HCEC 1CT (cell line): ENCODE measurements at places on chromosomes 5 and 9.

DNA sequence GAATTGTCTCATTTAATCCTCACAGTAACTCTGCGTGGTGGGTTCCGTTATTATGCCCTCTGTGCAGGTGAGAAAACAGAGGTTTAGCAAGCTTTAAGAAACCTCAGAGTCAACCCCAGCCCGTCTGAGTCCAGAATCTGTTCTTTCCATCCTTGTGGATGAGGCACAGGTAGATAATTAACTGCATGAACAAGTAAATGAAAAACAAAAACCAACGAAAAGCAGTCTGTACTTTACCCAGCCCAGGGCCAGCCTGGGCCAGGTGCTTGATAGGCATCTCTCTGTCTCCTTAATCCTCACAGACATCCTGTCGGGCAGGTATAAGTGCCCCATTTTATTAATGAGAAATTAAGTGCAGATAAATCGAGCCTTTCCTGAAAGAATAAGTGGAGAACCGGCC is 25.3 kb upstream of the CXCL14 start:
- DNase-seq = no peak

DNA sequence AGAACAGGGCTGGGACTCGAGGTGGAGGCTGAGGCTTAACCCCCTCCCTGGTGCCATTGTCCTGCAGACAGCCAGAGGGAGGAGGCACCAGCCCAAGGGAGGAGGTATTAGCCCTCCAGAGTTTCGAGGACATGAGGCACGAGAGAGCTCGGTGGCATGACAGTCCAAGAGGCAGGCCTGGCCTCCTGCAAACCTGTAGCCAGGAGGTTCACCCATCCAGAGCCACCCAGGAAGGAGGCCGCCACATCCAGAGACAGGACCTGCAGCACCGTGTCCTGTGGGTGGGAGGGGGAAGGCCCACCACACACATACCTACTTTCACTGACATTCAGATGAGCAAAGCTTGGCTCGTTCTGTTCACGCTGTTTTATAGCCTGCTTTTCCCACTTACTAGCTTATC is 75.2 kb upstream of the ADAMTS2 start:
- no peak for DNase-seq

DNA sequence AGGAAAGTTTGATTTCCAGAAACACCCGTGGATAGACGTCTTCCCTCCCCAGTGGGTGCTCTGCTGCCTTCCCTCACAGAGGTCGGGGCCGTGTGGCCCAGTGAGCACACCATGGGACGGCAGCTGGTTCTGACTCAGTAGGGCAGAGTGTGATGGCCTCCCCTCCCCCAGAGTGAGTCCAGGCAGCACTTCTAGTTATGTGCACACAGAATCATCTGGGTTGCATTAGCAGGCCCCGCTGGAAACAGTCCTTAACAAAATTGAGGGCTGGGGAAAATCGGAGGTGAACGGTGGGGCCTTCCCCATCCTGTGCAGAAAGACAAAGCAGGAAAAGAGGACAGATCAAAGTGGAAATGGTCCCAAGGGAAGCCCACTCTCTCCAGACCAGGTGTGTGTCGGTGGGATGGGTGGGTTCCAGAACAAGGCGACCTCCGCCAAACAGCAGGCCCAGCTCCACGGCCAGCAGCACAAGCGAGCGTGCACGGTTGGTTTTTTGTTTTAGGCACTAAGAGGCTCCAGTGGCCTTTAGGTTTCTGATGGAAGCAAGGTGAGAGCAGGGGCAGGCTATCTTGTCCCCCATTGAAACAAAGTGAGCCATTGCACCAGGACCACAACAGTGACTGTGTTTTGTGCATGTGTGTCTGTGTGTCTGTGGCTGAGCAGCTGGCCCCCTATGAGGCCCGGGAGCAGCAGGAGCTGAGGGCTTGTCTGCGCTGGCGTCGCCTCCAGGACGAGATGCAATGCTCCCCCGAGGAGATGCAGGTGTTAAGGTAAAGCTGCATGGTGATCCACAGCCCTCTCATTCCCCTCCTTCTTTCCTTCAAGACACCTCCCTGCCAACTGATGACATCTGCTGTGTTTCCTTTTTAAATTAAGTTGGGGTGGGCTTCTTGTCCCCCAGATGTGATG is 201.5 kb downstream of the AOPEP start:
- DNase-seq = no peak

- DNase-seq = no peak
Observed at GRCh38 chr5:167248257-167248656, 1043.2 kb upstream of the WWC1 start.

DNA sequence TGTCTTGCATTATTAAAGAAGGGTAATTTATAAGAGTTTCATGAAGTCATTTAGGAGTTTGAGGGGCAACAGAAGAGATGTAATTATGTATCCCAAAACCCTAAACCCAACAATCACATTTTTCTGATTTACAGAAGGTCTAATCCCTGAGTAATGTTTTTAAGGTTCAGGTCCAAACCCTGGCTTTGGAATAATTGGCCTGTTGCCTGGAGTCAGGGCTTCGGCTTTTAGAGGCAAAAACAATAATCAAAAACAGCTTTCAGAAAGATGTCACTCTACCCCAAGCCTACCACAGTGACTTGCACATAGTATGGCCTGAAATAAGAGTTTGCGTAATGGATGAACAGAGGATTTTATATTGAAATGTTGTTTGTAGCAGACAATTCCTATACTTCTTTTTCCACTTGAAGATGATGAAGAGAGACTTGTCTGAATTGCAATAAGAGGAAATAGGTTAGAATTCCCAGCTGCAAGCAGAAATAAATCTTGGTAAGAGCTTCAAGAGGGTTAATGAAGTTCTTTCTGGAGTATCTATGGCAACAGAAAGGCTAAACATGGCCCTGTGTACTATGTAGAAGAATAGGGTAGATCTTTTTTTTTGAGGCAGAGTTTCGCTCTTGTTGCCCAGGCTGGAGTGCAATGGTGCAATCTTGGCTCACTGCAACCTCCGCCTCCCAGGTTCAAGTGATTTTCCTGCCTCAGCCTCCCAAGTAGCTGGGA is 152.0 kb downstream of the GPBP1 start:
- no peak for DNase-seq

DNA sequence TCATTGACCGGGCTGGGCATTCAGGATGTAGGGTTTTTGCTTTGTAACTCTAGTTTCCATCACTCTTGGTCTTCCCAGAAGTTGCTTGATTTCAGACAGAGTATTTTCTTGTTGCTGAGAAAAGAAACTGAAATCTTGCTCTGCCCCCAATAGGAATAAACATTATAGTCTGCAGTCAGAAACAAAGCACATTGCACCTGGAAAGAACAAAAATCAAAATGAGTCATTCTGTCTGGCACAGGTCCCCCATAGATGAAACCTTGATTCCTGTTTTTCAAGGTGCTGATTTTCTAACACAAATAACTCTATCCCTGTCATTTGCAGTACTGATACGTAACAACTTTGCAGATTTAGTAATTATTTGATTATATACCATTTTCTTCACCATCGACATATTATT is 232.1 kb downstream of the FBXO4 start:
- no peak for DNase-seq

DNA sequence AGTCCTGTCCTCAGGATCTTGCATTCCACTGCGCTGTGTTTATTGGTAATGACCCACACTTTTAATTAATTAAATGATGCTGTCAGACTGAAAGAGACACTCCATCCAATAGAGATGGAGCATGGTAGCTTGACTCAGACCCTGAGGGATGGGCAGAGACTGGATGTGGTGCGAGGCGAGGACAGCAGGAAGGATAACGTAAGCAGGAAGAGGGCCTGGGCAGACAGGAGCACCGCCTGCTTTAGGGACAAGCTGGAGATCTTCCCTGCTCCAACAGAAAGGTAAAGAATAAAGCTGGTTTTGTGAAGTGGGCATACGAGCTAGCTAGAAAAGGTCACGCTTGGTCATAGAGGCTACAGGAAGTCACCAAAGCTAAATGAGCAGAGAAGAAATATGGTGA is 3.6 kb upstream of the DOCK8 start:
- no peak for DNase-seq

DNA sequence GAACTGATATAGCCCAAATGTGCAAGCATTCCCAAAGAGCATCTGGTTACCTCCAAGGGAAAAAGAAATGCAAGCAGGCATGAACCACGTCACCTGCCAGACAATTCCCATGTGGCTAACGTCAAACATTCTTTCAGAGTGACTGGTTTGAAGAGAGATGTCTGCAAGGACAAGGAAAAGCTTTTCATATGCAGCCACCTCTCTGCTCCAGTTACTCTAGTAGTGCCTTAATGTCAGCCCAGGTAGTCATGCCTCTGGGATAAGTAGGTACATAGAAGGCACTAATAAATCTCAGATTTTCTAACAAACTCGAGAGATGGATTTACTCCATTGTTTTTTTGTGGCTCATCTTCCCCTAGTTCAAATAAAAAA is 96.8 kb upstream of the IFNK start:
- DNase-seq = no peak

DNA sequence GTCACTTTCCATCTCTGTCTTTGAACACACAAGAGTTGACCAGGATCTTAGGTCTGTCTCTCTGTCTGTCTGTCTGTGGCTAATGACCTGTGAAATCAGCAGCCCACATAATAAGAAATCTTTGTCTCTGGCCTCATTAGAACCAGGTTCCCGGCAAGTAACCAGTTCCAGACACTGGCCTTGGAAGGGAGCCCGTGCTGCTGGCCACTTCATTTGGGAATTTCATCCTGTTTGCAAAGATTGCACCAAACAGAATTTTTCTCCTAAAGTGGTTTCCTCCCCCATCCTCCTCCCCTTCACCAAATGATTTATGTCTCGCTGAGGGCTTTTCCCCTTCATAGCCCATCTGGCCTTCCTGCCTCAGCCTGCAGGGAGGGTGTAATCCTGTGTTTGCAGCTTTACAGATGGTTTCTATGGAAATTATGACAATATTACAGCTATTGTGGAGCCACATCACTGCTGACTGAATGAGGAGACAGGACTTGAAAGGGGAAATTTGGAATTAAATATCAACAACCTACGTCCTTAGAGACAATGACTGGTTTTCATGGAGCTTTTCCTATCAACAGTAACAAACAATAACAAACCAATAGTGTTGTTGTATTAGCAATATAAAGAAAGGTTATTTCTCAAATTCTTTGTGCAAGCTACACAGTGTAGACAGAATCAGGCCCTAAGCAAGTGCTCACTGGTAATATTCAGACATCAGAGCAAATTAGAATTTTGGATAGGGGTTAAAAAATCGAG is 25.7 kb downstream of the DPYSL3 start:
- peak; percentile 96 for DNase-seq

DNA sequence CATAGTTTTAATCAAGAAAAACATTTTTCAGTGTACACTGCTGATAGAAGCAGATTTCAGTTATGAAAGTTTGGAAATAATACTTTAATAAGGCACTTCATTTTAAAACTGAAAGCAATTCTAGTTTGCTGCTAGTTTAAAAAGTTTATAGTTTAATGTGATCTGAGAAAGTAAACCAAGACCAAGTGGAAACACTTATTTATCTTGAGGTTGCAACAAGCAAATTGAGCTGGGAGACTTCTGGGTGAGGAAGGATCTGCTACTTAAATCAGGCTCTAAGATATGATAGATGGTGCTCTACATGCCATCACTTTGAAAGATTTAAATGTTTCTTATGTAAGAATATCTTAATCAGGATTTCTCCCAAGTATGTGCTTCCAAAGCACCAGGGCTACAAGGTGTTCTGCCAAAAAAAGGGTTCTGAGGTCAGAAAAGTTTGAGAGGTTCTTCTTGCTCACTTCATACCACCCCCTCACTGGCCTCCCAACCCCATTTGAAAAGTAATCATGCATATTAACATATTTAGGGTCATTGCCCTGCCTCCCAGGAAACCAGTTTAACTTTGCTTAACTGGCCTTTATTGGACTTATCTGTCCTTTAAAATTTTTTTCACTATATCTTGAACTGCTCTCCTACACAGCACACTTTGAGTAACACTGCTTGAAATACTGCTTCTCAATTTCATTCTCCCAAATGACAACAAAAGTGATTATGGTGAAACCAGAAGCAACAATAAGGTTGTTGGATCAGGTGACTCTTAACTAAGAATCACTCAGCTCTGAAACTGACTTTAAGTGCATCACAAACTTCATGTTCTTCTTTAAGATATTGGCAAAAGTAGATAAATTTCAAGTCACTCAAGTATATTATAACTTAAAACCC is 15.5 kb downstream of the SLC44A1 start:
- no peak for DNase-seq

- no peak for DNase-seq
Observed at GRCh38 chr5:58263296-58263695, 196.6 kb downstream of the PLK2 start.

- no peak for DNase-seq
Observed at GRCh38 chr9:101307051-101307450, 77.8 kb downstream of the BAAT start.

DNA sequence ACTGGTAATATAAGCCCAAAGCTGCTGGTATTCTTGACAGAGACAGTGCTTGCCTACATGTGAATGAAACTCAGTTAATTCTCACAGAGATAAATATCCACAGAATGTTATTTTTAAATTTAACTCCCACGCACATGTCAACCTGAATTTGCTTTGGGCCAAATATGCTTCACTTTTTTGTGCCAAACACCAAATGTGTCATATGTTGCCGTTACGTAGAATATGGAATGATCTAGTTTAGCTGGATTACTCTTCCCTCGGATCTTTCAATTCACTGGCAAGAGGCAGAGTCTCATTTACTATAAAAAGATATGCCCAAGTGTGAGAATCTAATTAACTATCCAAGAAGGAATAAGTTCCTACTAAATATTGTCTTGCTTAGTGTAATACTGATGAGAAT is 933.4 kb upstream of the COX7C start:
- DNase-seq = no peak

DNA sequence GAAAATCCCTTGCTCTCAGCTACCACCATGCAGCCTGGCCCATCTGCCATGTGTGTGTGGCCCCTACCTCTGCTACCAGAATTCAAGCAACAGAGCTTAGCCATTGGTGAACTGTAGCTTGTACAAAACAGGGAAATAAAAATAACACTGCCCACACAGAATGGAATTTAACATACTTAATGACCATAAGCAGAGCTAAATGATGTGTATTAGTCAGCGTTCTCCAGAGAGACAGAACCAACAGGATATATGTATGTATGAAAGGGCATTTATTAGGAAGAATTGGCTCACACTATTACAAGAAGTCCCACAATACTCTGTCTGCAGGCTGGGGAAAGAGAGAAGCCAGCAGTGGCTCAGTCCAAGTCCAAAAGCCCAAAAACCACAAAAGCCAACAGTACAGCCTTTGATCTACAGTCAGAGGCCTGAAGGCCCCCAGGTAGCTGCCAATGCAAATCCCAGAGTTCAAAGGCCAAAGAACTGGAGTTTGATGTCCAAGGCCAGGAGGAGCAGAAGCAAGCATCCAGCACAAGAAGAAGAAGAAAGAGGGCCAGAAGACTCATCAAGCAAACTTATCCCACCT is 318.8 kb downstream of the DNAH5 start:
- DNase-seq = no peak

- no peak for DNase-seq
Observed at GRCh38 chr5:3980156-3980555, 384.5 kb downstream of the IRX1 start.

- peak; percentile 46 for DNase-seq
Observed at GRCh38 chr5:113000466-113000865, 23.9 kb downstream of the DCP2 start.

- DNase-seq = peak; percentile 45
Observed at GRCh38 chr5:89729623-89730301, 679.8 kb downstream of the CETN3 start.
